Lung (tissue), 17 donors: ENCODE measurements at places on chromosomes 11 and 22.

DNA sequence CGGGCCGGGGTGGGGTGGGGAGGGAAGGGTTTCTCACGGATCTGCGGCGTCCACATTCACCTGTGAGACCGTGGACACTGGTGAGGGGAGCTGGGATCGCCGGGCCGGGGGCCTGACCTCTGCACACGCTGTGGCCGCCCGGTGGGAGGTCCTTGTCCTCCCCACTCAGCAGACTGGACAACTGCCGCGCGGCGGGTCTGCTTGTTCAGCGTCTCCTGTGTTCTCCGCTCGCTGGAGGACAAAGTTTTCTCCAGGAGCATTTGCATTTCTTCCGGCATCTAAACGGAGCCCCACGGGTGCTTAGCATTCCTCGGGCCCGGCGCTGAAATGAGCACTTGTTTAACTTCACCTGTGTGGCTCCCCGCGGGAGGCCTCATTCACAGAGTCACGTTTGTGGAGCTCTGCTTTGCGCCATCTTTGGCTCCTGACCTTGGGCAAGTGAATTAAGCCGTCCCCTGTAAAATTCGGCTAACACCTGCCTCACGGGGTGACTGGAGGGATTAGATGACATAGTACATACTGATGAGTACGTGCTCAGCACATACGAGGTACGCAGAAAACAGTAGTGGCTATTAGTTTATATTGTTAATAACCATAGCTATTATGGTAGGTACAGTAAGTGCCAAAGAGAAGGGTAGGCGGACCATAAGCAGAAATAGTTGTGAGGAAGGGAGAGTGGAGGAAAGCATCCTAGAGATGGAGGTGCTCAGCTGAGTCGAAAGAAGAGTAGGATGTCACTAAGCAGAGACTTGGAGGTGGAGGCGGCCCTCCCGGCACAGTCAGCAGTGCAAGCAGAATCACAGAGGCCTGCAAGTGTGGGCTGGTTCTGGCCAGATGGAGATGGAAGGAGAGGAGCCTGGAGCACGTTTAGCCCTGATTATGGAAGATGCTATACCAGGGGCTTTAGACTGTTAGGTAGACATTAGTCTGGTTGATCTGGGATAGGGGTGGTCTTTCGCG, 885 bp downstream of the TRMU start:
- DNase-seq: no peak

DNA sequence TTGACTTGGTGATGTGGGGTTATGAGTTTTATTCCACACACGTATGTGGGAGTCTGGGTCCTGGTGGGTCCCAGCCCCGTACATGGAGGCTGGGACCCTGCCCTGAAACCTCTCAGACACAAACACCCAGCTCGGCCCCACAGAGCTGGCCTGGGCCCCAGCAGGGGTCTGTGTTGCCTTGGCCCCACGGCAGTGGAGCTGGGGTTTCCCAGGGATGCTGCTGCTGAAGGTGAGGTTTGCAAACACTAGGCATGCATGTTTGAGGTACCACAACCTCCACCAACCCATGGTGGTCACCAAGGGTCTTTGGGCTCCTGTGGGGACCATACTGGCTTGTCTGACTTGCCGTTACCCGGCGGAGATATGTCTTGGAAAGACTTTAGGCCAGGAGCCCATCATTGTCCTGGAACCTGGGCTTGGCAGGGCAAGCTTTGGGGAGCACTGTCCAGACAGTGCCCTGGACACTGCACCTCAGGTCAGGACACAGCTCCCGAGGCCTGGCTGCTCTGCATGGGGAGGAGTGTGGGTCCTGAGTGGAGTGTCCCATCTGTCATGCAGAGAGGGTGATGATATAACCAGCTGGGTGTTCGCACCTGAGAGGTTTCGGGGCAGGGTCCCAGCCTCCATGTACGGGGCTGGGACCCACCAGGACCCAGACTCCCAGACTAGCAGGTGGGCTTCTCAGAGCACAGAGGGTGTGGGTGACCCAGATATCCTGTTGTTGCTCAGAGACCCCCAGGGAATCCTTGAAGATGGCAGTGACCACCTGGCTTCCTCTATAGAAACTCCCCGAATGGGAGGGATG, 63.3 kb downstream of the KCNQ1 start:
- DNase-seq: no peak

DNA sequence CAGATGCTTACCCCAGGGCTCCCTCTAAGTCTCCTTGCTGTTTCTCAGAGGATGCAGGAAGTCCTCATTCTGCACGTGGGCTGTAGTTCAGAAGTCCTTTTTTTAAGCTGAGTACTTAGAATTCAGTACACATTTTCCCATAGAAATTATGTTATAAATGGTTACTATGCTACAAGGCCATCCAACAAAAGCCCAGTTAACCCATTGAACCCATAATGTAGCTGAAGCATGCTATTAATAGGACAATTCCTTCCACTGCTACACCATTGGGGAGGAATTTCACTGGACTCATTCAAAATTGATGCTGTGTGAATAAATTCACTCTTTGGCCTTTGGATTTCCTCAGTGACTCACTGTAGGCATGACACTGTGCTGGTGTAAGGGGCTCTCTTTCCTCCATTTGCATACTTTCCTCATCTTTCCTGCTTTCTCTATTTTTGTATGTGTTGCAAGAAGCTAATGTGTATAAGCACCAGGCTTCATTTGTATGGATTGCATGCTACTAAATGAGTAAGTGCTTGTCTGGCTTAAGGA, 148.0 kb downstream of the NTM start:
- no peak for DNase-seq

DNA sequence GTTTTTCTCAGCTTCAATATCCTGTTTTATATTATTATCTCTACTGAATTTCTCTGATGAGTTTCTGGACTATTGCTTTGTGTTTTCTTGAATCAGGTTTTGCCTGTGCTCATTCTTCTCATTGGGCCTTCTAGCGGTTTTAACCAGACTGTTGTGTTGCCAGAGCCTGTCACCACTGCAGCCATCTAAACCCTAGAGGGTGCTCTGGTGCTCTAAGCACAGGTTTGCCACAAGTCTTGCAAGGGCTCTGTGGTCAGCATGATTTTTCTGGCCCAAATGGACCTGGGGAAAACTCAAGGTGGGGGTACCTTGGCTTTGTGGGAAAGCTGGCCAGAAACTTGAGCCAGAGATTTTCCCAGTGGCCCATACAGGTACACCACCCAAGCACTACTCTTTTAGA, 52.4 kb upstream of the TYR start:
- DNase-seq: no peak

- no peak for DNase-seq
Measured at GRCh38 chr22:31199187-31199586, 12.9 kb upstream of the LIMK2 start.

DNA sequence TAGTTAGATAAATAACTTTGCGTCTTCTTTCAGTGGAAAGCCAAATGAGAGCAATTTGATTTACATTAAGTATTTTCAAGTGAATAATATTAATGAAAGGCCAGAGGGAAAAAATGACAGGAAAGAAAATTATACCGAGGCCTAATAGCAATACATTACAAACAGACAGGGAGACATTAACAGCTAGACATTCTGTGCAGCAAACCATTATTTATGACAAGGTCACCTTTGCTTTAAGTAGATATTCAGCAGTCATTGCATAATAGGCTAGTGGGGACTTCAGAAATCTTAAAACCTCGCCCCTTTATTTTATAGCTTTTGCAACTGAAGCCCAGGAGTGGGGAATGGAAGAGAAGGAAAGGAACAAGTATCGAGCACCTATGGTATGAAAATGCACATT, 321.6 kb downstream of the GRM5 start:
- no peak for DNase-seq

- DNase-seq: peak; percentile 47
Measured at GRCh38 chr11:17063171-17064002, 14.1 kb downstream of the RPS13 start.
